Fibroblast of lung (primary cell): ENCODE measurements at places on chromosomes 2 and 18. TPM values are rescaled to one million over a fixed set of nuclear protein-coding genes. Genes with fewer than 3 reads are reported as not detected.

DNA sequence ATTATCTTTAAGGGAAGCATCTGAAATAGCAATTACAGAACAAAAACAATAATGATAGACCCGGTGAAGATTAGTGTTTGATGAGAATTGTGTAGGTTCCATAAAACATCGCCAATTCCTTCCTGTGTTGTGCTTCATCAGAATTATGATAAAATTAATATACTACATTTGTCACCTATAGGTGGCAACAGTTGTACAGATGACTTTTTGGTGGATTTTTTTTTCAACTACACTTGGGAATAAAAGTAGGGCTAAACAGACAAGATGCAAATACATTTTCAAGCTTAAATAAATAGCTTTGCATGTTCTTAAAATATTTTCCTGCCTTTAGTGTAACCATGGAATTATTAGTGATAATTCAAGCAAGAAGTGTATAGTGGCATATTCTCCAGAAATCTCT lies 7.0 kb upstream of the LYPD1 start:
- DNase-seq: peak; percentile 25
- no peak overlapping the region for H3K4me3 ChIP-seq
- H3K27me3 ChIP-seq: no peaks in the 10 kb centered on the region
- H3K4me1 ChIP-seq: no peaks in the 10 kb centered on the region

DNA sequence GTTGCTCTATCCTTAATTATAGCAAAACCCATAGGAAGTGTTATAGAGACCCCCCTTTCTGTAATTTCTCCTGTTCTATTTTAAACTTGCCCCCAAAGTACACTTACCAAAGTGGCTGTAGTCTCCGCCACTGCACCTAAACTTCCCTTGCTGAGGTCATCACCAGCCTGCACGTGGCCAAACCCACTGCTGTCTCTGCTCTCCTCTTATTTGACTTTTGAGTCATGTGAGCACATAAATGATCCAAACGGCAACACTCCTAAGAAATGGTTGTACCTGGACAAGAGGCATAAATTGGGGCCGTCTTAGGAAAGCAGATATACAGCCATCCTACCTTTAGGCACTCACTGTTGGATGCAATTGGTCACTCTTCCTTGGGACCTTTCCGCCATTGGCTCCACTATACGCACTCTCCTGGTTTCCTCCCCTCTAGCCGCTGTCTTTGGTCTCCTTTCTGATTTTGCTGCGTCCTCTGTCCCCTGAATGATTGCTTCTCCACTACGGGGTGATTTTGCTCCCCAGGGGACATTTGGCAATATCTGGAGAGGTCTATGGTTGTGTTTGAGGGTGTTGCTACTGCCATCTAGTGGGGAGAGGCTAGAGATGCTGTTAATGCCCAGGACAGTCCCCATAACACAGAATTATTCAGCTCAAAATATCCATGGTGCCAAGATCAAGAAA lies 19.2 kb upstream of the IL36G start:
- H3K36me3 ChIP-seq: no peaks in the 10 kb centered on the region
- H3K27me3 ChIP-seq: peaks cover 13% of the 10 kb centered on the region
- H3K27ac ChIP-seq: no peak overlapping the region
- peak; percentile 67 for DNase-seq

- no peaks in the 10 kb centered on the region for H3K36me3 ChIP-seq
- H3K27ac ChIP-seq: no peak overlapping the region
- H3K27me3 ChIP-seq: no peaks in the 10 kb centered on the region
- peak overlapping the region; percentile 35 for H3K4me3 ChIP-seq
Observed at GRCh38 chr18:32019251-32019948, 775 bp downstream of the RNF125 start.

DNA sequence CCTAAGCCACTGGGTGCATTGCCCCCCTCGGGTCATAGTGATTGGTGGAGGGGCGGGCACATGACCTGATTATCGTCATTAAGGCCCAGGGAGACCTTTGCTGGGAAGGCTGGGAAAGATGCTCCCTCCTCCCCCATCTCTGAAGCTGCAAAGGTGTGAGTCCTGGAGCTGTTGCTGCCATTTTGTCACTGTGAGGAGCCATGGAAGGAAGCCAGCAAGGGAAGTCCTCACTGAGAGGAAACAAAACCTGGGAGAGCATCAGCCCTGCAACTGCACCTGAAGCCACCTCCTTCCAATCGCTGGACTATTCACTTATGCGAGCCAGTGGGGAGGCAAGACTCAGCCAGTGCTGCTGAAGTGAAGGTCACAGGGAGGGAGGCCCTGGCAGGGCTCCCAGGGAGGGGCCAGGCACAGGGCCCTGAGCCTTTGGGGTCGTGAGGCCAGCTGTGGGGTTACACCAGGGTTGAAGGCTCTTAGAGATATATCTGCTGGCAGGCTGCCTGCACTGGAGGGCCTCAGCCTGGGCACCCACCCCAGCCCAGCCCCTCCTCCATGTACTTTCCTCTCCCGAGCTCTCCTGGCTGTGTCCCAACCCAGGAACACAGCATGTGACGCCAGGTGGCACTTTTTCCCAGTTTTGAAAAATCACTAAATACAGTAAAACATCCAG lies 10.7 kb upstream of the FAHD2A start:
- H3K27me3 ChIP-seq: no peaks in the 10 kb centered on the region
- no peak overlapping the region for H3K27ac ChIP-seq
- no peaks in the 10 kb centered on the region for H3K4me1 ChIP-seq
- DNase-seq: no peak

The FMNL2 gene
- 12.0 and 23.2 TPM in 2 replicates for polyA plus RNA-seq

The PPP1R1C gene
- polyA plus RNA-seq: 0.57 and 0.70 TPM in 2 replicates
